ENCODE measurements at places on chromosomes 7 and 10. TPM values are rescaled to one million over a fixed set of nuclear protein-coding genes. Genes with fewer than 3 reads are reported as not detected.

Gene GPER1
- total RNA-seq: 3.6 TPM

Gene INA
- 0.16 TPM for total RNA-seq

Gene TRPV6
- total RNA-seq: 3.5 TPM

Gene LEP
- total RNA-seq: not detected

Gene STEAP2
- total RNA-seq: 8.3 TPM

Gene FEZF1
- not detected for total RNA-seq

DNA sequence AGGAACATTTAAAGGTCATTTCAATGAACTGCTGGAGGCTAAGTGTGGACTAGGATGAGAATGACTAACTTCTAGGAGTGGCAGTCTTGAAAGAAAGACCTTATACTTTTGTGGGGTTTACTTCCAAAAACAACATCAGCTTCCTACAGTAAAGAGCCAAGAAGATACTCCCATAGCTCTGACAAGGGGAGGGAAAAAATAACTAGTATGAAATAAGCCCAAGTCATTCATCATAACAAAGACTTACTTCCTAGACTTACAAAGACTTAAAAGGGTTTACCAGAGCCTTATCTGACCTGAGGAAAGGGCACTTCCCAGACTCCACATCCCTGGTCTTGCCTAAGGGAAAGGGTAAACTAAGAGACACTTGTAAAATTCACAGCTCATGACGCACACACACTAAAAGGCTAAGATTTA, 31.7 kb downstream of the ARHGAP12 start:
- peak; percentile 12 for DNase-seq
- no peaks in the 10 kb centered on the region for H3K27me3 ChIP-seq
- H3K4me3 ChIP-seq: no peak overlapping the region
- no peaks in the 10 kb centered on the region for H3K36me3 ChIP-seq
- H3K4me1 ChIP-seq: no peaks in the 10 kb centered on the region

DNA sequence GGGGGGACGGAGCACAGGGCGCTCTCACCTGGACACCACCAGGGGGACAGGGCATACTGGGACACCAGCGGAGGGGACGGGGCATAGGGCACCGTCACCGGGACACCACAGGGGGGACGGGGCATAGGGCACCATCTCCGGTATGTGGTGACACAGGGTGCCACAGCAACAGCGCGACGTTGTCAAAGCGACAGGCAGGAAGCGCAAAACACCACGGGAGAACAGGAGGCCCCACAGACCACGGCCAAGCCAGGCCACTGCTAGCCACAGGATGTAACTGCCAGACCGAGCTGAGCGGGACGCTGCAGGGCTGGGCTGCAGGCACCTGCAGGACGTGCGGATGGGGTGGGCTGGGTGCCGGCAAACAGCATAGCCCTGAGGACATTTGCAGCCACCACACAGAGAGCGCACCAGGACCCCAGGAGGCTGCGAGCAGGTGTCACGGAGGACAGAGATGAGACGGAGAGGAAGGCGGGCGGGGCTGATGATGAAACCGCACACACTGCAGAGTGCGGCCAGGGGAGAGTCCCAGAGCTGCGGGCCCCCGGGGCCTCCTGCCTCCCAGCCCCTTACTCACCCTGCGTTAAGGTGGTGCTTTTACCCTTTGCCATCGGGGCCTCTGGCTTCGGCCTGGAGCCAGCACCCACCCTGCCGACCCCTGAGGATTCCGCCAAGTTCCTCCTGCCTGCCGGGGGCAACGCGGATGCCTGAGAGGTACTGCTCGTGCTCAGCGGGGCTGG, 17.5 kb downstream of the MICALL2 start:
- no peak overlapping the region for H3K4me3 ChIP-seq
- H3K27ac ChIP-seq: no peak overlapping the region
- H3K36me3 ChIP-seq: no peaks in the 10 kb centered on the region
- H3K27me3 ChIP-seq: no peaks in the 10 kb centered on the region
- no peak for DNase-seq

DNA sequence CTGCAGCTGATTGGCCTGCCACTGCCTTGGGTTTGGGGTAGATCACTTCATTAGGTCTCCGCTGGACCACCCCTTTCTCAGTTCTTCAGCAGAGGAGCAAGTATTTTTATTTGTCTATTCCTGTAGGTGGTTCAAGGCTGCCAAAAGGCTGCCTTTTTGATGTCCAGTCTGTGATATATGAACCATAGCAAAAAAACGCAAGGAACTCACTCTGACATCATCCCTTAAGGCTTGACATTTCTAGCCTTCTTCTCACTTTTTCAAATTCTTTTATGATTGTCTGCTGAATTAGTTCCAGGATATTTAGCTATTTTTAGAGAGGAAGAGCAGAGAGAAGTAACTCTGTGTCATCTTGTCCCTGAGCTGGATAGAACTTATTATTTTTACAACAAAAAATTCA, 269.2 kb downstream of the BAMBI start:
- no peak overlapping the region for H3K4me3 ChIP-seq
- no peaks in the 10 kb centered on the region for H3K36me3 ChIP-seq
- H3K27ac ChIP-seq: peak overlapping the region; percentile 15
- H3K27me3 ChIP-seq: no peaks in the 10 kb centered on the region

- H3K36me3 ChIP-seq: no peaks in the 10 kb centered on the region
- no peaks in the 10 kb centered on the region for H3K27me3 ChIP-seq
- H3K4me1 ChIP-seq: peaks cover 23% of the 10 kb centered on the region
Observed at GRCh38 chr10:34864149-34865067, 49.3 kb upstream of the PARD3 start.

- no peaks in the 10 kb centered on the region for H3K36me3 ChIP-seq
- H3K27ac ChIP-seq: no peak overlapping the region
- H3K4me3 ChIP-seq: no peak overlapping the region
- no peak for DNase-seq
Observed at GRCh38 chr7:144736880-144737493, 98.9 kb downstream of the TPK1 start.

DNA sequence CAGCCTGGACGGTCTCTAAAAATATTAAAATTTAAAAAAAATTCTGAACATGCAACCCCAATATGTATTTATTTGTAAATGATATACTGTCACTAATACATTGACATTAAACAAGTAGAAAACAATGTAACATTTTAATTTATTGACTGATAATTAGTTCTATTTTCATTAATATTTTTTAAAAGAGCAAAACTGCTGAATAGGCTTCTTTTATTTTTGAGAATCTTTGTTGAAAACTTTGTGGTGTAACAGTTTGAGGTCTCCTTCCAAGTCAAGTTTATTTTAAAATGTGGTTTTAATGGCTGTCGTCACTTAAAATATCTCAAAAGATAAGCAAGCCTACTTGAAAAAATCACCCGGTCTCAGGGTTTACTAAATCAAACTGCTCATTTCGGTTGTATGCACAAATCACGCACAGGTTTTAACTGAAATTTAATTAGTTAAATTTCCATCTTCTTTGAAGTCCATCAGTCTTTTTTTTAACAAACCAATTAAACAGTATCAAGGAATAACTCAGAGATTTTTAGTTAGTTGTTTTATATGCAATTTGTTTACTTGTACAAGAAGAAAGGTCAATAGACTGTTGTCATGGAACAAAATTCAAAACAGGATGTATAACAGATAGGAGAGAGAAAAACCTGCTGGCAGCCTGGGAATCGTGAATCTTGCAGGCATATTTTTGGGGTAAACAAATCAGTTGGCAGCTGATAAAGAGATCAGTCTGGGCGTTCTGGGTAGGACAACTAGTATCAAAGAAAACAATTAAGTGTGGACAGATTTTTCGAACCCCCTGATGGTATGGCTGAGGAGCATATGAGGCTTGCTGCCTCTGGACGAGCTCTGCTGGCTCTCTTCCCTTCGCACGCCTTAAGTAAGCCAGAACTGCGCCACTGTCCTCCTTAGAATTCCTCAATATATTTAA, 9.7 kb upstream of the EDRF1 start:
- peaks cover 14% of the 10 kb centered on the region for H3K4me1 ChIP-seq
- H3K36me3 ChIP-seq: no peaks in the 10 kb centered on the region
- H3K27me3 ChIP-seq: no peaks in the 10 kb centered on the region
- no peak overlapping the region for H3K27ac ChIP-seq
- no peak overlapping the region for H3K4me3 ChIP-seq

- no peak overlapping the region for H3K4me3 ChIP-seq
- H3K27me3 ChIP-seq: peaks cover 5% of the 10 kb centered on the region
- no peaks in the 10 kb centered on the region for H3K36me3 ChIP-seq
- no peaks in the 10 kb centered on the region for H3K4me1 ChIP-seq
Observed at GRCh38 chr7:128893251-128894100, 17.0 kb downstream of the KCP start.

GRCh38 chr10:131050162-131050766, 261.3 kb downstream of the TCERG1L start:
- no peak overlapping the region for H3K4me3 ChIP-seq
- DNase-seq: no peak
- H3K27me3 ChIP-seq: peaks cover 6% of the 10 kb centered on the region

GRCh38 chr7:106034383-106034782, 71.3 kb downstream of the CDHR3 start:
- H3K27ac ChIP-seq: no peak overlapping the region
- no peak for DNase-seq
- no peak overlapping the region for H3K4me3 ChIP-seq
- no peaks in the 10 kb centered on the region for H3K4me1 ChIP-seq
- H3K36me3 ChIP-seq: no peaks in the 10 kb centered on the region

- no peak for DNase-seq
- peaks cover 4% of the 10 kb centered on the region for H3K27me3 ChIP-seq
- no peaks in the 10 kb centered on the region for H3K36me3 ChIP-seq
- H3K27ac ChIP-seq: no peak overlapping the region
- no peaks in the 10 kb centered on the region for H3K4me1 ChIP-seq
Observed at GRCh38 chr10:69936091-69936490, 116.6 kb upstream of the MACROH2A2 start.
